ENCODE measurements at places on chromosomes 3 and 15.
A peak's percentile ranks its signal among the peaks of the same experiment; 100 is the strongest.

GRCh38 chr3:39192490-39193092, at the start of gene XIRP1:
TSS of gene XIRP1 (minus strand) at chr3:39192595. CDS start at chr3:39189445, 3,150 bp downstream.
- DNase-seq, result no peak

- no peak for DNase-seq
Measured at GRCh38 chr3:172334671-172335207, 113.5 kb downstream of the GHSR start.

DNA sequence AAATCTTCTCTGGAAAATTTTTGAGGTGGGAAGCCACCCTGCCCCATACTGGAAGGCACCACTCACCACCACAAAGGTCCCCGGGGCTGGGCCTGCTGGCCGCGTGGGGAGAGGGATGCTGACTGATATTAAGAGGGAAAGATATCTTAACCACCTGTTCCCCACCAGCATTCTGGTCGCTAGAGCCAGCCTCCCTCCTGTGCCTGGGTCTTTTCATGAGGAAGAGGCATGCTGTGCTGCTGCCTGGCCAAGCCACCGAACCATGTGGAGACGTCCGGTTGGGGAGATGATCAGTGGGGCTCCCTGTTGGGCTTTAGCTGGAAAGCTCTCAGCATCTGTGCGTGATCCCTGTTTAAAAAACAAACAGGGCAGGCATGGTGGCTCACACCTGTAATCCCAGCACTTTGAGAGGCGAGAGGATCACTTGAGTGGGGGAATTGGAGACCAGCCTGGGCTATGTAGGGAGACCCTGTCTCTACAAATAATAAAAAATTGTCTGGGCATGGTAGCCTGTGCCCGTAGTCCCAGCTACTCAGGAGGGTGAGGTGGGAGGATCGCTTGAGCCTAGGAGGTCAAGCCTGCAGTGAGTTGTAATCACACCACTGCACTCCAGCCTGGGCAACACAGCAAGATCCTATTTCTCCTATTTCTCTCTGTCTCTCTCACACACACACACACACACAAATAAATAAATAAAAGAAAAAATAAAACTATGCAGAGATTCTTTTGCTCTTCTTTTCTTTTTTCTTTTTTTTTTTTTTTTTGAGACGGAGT, 1.0 kb downstream of the KLHL18 start:
- DNase-seq, result no peak

- peak; percentile 27 for DNase-seq
Measured at GRCh38 chr3:5122741-5123706, 932 bp downstream of the ARL8B start.

- DNase-seq, result no peak
Measured at GRCh38 chr3:194031867-194032635, 103.9 kb upstream of the HES1 start.

GRCh38 chr3:9826815-9827573, 16.8 kb downstream of the RPUSD3 start:
- DNase-seq, result no peak

- DNase-seq, result no peak
Measured at GRCh38 chr3:16369276-16369675, 104.3 kb downstream of the OXNAD1 start.

DNA sequence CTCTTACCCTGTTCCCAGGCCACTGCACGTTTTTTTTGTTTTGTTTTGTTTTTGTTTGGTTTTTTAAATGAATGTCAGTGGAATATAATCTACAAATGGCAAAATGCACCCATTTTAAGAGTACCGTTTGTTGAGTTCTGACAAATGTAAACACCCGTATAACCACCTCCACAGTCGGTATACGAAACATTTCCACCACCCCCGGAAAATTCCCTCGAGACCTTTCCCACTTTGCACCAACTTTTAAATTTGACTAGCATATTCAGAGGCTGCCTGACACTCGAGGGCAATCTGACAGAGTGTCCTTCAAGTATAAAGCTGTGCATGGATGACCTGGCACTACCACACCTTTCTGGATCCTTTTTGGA, 613 bp upstream of the ARHGEF3 start:
- no peak for DNase-seq

- DNase-seq, result peak; percentile 16
Measured at GRCh38 chr3:155744626-155745324, at the start of gene PLCH1. TSS of gene PLCH1 (minus strand) at chr3:155745071. CDS start at chr3:155704224, 40,847 bp downstream.

DNA sequence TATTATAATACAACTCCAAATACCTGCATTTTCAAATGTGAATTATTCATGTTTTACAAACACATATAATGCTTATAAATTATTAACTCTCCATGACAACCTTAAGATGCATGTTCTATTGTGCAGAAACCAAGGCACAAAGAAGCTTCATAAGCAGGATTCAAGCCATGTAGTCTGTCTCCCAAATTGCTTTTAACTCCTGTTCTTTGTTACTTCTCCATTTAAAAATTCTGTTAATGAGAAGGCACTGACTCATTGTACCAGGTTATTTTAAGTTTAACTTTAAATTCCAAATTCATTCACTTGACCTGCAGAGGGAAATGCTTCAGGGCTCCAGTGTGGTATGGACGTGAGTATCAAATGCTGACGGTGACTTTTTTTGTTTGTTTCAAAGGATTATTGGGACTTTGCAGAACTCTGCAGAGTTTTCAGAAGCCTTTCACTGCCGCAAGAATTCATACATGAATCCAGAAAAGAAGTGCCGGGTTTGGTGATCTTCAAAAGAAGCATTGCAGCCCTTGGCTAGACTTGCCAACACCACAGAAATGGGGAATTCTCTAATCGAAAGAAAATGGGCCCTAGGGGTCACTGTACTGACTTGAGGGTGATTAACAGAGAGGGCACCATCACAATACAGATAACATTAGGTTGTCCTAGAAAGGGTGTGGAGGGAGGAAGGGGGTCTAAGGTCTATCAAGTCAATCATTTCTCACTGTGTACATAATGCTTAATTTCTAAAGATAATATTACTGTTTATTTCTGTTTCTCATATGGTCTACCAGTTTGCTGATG, 100.0 kb downstream of the MME start:
- DNase-seq, result no peak

GRCh38 chr3:196987022-196987421, 18.4 kb upstream of the PIGZ start:
- no peak for DNase-seq

DNA sequence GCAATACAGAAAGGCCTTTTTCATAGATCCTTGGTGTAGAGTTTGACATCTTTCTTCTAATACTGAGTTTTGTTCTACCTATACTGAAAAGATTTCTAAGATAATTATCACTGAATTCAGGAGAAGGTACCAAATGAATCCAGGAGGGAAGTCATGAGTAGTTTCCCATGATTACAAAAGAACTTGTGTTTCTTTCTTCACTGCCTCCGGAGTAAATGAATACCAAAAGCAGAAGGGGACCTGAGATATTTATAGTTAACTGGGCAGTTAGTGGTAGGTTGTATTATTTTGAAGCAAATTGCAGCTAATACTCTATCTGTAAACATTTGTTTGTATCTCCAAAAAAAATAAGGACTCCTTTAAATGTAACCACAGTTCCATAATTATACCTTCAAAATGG, 175.4 kb downstream of the SUCNR1 start:
- no peak for DNase-seq

- no peak for DNase-seq
Measured at GRCh38 chr3:142209655-142210054, 15.7 kb downstream of the GK5 start.

DNA sequence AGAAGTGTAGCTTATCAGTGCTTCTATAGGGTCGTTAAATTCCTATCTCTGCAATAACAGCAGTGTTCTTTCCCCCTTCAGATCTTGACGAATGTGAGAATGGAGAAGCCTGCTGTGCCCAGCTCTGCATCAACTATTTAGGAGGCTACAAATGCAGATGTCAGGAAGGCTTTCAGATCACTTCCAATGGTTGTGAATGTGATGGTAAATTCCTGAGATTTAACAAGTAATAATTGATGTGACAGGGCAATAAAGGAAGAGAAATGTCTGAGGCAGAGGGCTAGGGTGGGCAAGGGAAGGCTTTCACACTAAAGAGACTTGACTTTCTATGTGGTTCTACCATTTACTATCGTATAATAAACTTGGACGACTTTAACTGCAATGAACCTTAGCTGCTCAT, 711.7 kb upstream of the GOLIM4 start:
- DNase-seq, result no peak

DNA sequence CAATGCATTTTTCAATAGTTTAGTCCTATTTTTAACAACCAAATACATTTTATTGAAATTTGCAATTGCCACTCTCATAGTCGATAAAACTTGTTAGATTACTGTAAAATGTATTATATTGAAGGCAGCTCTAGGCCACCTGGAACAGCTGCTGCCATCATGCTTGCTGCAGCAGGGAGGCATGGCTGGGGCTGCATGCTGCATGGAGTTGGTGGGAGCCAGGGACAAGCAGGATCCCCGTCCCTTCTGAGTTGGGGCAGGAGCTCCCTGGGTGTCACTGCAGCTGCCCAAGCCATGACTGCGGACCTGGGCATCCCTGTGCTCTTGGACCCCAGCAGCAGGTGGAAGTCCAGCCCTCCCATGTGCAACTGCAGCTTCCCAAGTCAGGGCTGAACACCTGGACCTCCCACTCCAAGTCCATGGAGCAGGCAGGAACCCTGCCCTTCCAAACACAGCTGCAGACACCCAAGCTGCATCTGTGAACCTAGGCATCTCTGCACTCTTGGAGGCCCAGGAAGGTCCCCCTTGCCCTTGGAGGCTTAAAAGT, 742.0 kb downstream of the ZBBX start:
- DNase-seq, result no peak

DNA sequence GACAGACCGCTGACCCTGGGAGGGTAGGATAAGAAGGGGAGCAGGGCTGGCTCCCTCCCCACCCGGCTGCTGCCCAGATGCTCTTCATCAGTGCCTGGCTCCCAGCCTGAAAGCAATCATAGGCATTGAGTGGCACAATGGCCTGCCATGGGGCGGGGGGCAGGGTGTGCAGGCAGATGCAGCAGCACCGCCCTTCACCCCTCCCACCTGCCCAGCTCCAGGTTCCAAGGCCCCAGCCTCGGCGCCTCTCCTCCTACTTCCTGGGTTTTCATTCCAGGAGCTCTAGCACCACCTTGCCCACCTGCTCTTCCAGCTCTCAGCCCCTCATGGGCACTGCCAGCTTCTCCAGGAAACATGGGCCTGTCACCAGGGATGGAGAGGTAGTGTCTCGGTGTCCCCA, 101.7 kb downstream of the MEGF11 start:
- no peak for DNase-seq

DNA sequence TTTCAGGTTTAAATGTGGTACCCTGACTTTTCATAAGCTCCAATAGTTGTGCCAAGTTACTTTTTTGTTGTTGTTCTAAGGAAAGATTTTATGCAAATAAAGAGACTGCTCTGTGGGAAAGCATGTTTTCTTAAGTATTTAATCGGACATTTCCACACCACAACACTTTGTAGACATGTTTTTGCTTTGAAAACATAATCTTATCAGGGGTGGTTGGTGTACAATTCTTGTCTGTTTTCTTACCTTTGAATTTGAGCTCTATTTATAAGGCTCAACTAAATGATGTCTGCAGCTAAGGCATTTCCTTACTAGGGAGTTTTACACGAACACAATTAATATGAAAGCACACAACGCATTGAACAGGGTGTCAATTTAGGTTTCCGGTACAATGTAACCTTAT, 81.5 kb upstream of the CDIN1 start:
- DNase-seq, result no peak

DNA sequence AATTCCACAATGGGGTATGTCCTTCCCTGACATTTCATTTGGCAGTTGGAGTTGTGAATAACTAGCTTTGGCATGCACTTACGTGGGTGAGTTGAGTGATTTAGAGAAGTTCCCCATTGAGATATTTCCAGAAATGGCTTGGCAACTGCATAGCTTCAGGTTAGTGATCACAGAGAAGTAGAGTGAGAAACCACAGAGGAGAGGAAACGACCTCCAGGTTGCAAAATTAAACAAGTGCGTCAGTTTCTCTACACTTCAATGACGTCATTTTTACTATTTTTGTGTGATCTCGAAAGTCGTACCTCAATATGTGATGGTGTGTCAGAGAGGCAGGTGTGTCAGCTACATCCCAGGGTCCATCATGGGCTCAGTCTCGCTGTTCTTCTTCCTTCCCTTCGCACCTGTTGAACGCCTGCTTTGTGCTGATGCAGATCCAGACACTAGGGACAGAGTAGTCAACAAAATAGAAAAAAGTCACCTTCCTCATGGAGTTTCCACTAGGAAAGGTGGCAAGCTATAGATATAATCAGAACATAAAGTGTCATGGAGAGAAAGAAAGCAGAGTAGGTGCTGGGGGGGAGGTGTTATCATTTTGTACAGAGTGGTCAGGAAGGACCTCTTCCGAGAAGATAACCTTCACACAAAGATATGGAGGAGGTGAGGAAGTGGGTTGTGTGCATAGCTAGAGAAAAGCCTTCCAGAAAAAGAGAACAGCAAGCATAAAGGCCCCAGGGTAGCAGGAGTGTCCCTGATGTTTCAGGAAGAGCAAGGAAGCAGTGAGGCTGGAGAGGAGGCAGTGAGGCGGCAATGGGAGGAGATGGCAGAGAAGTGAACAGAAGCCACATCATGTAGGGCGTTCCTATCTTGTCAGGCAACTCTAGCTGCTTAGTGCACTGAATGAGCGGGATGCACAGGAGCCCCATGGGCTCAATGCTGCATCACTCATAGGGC, 75.6 kb downstream of the MCTP2 start:
- DNase-seq, result no peak

GRCh38 chr3:5458526-5458925, 271.0 kb downstream of the EDEM1 start:
- DNase-seq, result no peak

DNA sequence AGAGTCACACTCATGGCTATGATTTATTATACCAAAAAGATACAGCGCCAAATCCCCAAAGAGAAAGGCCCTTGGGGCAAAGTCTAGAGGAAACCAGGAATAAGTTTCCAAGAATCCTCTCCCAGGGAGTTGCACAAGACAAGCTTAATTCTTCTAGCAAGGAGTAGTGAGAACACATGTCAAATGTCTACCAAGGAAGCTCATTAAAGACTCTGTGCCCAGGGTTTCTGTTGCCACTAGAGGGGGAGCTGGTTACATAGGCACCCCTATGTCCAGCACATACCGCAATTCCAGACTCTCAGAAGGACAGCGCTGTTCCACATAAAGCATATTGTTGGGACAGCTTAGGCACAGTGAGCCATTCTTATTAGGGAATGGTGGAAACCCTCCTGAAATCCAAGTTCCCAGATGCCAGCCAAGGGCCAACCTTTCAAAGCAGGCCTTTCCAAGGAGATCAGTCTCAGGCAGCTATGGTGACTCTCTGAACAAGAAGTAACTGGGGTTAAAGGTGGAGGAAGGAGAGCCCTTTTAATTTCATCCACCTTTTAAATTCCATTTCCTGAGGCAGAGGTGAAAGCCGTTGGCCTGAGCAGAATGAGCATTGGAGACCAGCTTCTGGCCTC, 194.2 kb downstream of the UACA start:
- no peak for DNase-seq

GRCh38 chr3:38297537-38297936, 15.4 kb downstream of the SLC22A14 start:
- DNase-seq, result no peak

- no peak for DNase-seq
Measured at GRCh38 chr3:140545756-140546155, 132.1 kb upstream of the TRIM42 start.
